ENCODE measurements at places on chromosomes 3 and 15. TPM values are rescaled to one million over a fixed set of nuclear protein-coding genes. Genes with fewer than 3 reads are reported as not detected.

ARNT2 gene
- total RNA-seq = 30.0 TPM

MUC20 gene
- 0.36 TPM for total RNA-seq

ZNF385D gene
- total RNA-seq = 2.9 TPM

CHRM5 gene
- total RNA-seq = under 0.01 TPM

SLITRK3 gene
- not detected for total RNA-seq

SCAANT1 gene
- total RNA-seq = not detected

SIAH2 gene
- 35.7 TPM for total RNA-seq

GOLGA8Q gene
- 0.36 TPM for total RNA-seq

MESP2 gene
- 0.72 TPM for total RNA-seq

MAGEL2 gene
- not detected for total RNA-seq

RUBCN gene
- 23.2 TPM for total RNA-seq

ITIH1 gene
- total RNA-seq = not detected

AADACL2 gene
- not detected for total RNA-seq

SKOR1 gene
- 0.36 TPM for total RNA-seq

PLSCR4 gene
- 54.6 TPM for total RNA-seq

LSM3 gene
- 5.6 TPM for total RNA-seq

ACOX2 gene
- 28.6 TPM for total RNA-seq

ZPLD1 gene
- under 0.01 TPM for total RNA-seq

EXD1 gene
- not detected for total RNA-seq

RFTN1 gene
- total RNA-seq = 94.6 TPM

CX3CR1 gene
- total RNA-seq = under 0.01 TPM

ZIC1 gene
- total RNA-seq = 2.1 TPM

MTFMT gene
- 24.5 TPM for total RNA-seq

CHDH gene
- 0.88 TPM for total RNA-seq

Data from osteoblast (primary cell).